ENCODE measurements at places on chromosomes 4 and X.

- no peak for DNase-seq
Measured at GRCh38 chr4:89724716-89725115, 112.2 kb downstream of the SNCA start.

GRCh38 chr4:121054373-121054772 is 18.0 kb downstream of the NDNF start:
- DNase-seq = no peak

DNA sequence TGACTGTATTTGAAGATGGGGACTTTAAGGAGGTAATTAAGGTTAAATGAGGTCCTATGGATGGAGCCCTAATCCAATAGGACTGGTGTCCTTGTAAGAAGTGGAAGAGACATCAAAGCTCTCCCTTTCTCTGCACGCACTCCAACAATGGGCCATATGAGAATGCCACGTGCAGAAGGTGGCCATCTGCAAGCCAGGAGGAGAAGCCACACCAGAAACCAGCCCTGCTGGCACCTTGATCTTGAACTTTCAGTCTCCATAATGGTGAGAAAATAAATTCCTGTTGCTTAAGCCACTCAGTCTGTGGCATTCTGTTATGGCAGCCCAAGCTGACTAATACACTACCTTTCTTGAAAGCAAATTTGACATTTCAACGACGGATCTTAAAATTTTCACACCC is 73.2 kb downstream of the SMARCA1 start:
- DNase-seq = no peak

- DNase-seq = no peak
Measured at GRCh38 chr4:158809611-158810486, 41.0 kb downstream of the FNIP2 start.

- no peak for DNase-seq
Measured at GRCh38 chr4:112069110-112069509, 76.1 kb upstream of the FAM241A start.

GRCh38 chr4:7310451-7310850 is 118.1 kb downstream of the SORCS2 start:
- DNase-seq = no peak

- DNase-seq = no peak
Measured at GRCh38 chr4:84680956-84681355, 98.0 kb downstream of the CDS1 start.

GRCh38 chr4:120922381-120923206 is at the start of gene PRDM5:
Gene PRDM5, minus strand, starts transcription at chr4:120922726. Its CDS starts 118 bp downstream, at chr4:120922608.
- peak; percentile 35 for DNase-seq

DNA sequence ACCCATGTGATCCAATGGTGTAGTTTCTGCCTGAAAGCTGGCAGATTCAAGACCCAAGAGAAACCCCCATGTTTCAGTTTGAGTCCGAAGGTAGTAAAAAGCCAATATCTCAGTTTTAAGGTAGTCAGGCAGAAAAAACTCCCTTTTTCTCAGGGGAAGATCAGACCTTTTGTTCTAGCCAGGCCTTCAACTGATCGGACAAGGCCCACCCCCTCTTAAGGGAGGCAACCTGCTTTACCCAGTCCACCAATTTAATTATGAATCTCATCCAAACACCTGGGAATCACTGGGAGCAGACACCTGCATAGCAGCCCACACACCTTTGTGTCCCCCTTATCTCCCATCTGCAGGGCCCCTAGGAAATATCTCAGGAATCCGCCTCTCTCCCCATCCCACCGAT is 322.0 kb downstream of the STK32B start:
- DNase-seq = no peak

GRCh38 chrX:139429913-139430312 is 100.6 kb upstream of the F9 start:
- DNase-seq = no peak

GRCh38 chr4:23844961-23845360 is 44.9 kb downstream of the PPARGC1A start:
- no peak for DNase-seq

- no peak for DNase-seq
Measured at GRCh38 chrX:724256-724655, 93.7 kb downstream of the SHOX start.

GRCh38 chrX:348461-349117 is 30.0 kb upstream of the GTPBP6 start:
- DNase-seq = no peak

DNA sequence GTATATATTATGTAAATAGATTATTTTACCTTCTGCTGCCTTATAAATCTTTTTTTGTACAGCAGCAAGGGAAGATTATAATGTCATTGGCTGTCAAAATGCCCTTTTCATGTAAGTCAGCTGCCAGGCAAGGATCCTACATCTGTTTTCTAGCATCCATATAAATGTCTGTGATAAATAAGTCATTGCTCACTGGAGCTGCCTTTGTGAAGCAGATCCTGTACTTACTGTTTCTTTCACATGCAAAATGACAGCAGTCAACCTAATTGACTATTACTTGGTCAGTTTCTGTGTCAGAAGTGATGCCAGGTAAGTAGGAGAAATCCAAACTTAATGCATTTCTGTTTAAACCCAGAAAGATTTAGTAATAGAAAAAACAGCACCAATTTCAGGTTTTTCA is 620.7 kb downstream of the RPA4 start:
- no peak for DNase-seq

- DNase-seq = peak; percentile 6
Measured at GRCh38 chr4:74370912-74371311, 6.0 kb downstream of the EREG start.

DNA sequence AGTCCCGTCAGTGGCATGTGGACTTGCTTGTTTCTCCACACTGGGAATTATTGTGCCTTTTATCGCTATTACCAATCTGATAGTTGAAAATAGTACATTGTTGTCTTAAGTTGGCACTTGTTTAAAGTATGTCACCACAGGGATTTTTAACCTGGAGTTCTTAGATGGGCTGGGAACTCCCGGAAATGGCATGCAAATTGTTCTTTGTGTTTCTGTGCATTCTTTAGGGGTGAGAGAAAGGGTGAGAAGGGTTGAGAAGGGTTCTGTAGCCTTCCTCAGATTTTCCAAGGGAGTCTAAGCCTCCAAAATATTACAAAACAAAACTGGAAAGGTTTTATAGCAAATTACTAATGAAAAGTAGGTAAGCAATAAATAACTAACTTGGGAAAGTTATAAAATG is 176.9 kb downstream of the ZIC3 start:
- no peak for DNase-seq

- no peak for DNase-seq
Measured at GRCh38 chr4:617644-618641, 7.4 kb upstream of the PDE6B start.

Data from NCI-H146 (cell line).